Right atrium auricular region (tissue), 2 donors: ENCODE measurements at places on chromosomes 7 and 10. TPM values are rescaled to one million over a fixed set of nuclear protein-coding genes. Genes with fewer than 3 reads are reported as not detected.

The ADCYAP1R1 gene
- total RNA-seq = 0.86 TPM

The MEOX2 gene
- 4.5 TPM for total RNA-seq

The SPDYE9 gene
- not detected for total RNA-seq

The MOGAT3 gene
- not detected for total RNA-seq

The FAM25C gene
- not detected for total RNA-seq

DNA sequence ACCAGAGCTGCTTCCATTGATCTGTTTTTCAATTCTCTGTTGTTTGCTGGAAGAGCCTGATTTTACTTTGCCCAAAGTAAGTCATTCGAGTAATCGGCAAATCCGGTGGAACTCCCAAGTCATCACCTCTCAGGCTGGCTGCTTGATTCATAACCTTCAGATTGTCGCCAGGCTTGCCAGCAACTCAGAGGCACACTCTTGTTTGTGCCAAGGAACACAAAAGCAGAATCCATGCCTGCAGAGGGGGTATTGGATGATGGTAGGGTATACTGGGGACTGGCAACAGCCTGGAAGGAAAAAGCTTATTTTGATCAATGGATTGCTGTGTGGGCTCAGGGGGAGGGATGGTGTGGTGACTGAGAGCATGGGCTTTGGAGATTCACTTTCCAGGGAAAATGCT lies 542.4 kb downstream of the SORCS3 start:
- DNase-seq = no peak

DNA sequence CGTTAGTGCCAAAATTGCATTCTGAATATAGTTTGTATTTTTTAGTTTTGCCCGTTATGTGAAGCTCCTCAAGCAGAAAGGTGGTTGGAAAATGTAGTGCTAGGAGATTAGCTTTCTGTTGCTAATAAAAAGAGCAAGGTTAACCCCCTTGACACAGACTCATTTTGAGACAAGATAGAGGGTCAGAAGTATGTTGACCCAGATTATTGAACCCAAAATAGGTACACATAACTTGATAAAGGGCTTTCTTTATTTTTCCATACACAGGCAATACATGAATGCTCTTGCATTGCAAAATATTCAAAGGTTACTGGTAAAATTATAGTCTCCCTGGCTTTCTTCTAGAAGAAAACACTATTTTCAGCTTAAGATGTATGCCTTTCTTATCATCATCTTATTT lies 10.0 kb upstream of the PON2 start:
- DNase-seq = no peak

GRCh38 chr10:15703151-15703880 lies 16.4 kb downstream of the ITGA8 start:
- no peak for DNase-seq

GRCh38 chr10:119341459-119342301 lies 134.3 kb downstream of the GRK5 start:
- DNase-seq = peak; percentile 89
